Omental fat pad (tissue), 4 donors: ENCODE measurements at places on chromosomes 2 and 18.

GRCh38 chr2:47719099-47719498 is 63.8 kb upstream of the MSH6 start:
- no peak for DNase-seq

- no peak for DNase-seq
Measured at GRCh38 chr2:171174075-171174474, 13.4 kb upstream of the TLK1 start.

DNA sequence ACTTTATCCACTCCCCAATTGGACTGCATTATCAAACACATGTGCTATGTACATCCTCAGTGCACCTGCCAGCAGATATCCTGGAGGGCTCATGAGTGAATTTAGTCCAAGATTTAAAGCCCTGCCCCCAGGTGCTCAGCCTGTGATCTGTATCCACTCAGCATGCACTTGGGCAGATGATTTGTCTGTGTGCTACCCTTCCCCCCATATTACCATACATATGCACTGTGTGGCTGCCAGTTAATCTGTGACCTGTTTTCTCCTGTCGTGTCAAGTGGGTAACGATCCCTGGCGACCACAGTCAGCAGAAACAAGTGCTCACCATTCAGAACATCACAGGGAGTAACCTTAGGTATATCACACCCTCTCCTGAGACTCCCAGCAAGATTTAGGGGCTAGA is 10.2 kb downstream of the NAGK start:
- no peak for DNase-seq

GRCh38 chr2:6959751-6960150 is 42.5 kb downstream of the RNF144A start:
- DNase-seq = no peak
